ENCODE measurements at places on chromosomes 2 and 18. TPM values are rescaled to one million over a fixed set of nuclear protein-coding genes. Genes with fewer than 3 reads are reported as not detected.

DNA sequence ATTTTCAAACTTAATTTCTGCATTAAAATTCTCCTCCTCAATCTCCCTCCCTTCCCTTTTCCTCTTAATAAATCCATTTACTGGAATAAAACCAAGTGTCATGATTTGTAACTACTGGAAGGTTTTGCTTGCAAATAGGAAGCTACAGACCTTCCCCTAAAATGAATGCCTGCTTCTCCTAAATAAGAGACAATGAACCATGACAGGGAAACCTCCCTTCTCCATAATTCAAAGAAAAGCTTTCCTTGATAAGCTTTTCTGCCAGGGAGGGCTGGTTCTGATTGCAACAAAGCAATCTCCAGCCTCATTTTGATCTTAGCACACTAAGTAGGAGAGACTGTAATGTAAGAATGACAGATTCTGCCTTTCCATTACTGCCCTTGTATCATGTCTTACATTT, 111.0 kb upstream of the CDH20 start:
- no peak for DNase-seq

DNA sequence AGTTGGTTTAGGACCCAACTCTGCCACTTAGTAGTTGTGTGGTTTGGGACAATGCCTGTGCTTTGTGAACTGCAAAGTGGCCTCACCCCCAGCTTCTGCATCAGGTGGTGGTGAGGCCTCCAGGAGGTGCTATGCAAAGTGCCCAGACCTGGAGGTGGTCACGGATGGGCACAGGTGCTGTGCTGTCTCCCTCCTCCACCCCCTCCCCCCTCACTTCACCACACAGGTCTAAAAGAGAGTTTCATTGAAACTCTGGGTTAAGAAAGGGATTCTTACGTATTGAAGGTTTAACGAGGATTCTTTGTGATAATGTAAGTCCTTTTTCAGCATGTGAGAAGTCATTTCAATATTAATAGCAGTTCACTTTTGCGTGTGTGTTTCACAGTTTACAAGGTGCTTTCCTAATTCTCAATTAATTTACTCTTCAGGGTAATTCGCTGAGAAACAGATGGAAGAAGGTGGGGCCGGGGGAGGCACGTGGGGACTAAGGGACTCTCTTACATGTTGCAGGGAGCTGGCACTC, 369.9 kb downstream of the LPIN1 start:
- DNase-seq = no peak

DNA sequence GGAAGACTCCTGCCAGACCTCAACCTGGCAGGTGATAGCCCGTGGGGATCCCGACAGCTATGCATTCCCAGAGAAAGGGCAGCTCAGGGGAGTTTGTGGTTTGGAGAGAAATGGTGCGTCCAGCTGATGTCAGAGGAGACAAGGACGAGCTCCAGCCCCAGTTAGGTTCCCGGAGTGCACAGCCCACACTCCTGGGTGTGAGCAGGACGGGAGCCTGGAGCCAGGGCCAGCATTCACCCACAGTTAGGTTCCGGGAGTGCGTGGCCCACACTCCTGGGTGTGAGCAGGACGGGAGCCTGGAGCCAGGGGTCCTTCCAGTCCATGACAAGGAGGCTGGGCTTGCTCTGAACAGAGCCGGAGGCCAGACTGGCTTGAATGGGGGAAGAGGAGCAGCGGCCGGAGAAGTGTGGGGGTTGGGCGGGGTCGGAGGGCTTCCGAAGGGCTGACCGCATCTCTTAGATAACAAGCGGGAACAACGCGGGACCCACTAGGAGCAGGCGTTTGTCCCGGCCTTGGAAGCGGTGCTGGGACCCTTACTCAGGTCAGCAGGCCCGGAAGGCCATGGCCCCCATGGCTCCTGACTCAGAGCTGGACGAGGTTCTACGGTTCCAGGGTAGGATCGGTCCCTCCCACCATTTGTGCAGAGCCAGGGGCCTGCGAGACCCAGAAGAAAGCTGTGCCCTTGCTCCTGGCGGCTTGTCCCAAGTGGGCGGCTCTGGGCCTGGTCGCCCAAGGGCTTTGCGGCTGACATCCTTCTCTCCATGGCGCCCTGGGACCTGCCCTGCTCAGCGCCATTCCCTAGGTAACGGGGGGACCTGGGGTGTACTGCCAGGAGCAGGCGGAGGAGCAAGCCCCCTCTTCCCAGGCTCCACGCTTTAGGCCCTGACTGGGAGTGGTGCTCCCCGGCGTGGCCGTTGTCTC, 185.6 kb downstream of the RTP5 start:
- DNase-seq = no peak

WDCP gene
- 3.9 TPM for total RNA-seq

GRCh38 chr2:199223791-199224190, 233.9 kb downstream of the SATB2 start:
- DNase-seq = no peak

CYTIP gene
- 10.6 TPM for total RNA-seq

ANKRD29 gene
- total RNA-seq = 0.52 TPM

PLCD4 gene
- total RNA-seq = 0.52 TPM

DNA sequence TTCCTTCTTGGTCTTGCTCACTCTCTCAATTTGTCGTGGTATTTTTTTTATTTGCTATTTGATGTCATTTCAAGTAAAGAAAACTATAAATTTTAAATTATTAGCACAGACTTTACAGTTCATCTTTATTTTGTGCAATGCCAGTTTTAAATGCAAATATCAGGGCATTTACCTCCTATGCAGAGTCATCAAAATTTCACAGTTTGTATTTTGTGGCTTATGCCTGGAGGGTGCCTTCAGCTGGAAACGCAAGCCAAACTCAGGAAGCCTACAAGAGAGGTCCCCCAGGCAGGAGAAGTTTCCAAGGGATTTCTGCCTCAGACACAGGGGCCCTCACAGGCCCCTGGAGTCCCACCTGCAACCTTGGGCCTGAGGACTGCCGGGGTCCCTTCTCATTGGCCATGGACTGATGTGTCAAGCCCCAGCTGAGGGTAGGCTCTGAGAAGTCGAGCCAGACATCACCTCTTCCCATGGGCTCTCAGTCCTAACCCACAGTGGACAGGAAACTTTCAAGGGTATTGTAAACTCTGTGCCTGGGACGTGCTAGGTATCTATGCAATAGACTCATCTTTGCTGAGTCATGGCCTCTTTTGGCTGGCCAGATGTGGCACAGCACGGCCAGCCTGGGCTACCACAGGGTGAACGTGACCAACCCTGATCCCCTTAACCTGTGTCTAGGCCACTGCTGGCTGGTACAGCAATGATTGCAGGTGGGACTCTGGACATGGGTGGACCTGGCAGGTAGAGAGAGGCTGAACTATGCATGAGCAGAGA, 236.5 kb downstream of the CELF4 start:
- DNase-seq = no peak

DUSP19 gene
- total RNA-seq = 2.0 TPM

DNA sequence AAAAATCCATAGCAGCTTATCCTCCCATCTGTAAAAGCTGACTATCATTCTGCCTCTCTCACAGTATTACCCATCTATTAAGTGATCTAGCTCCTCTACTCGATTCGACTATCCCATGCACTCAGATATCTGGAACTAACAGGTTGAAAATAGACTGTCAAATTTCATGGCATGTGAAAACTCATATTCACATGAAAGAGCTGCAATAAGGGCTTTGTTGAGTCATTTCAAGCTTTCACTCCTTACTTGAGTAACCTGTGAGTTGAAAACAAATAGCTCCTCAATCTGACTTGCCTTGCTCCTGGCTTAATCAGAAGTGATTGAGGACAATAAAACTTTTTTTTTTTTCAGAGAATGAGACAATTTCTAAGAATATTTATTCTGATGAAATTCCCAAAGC, 192.4 kb upstream of the ERBB4 start:
- no peak for DNase-seq

- DNase-seq = no peak
Measured at GRCh38 chr2:149040451-149040850, 2.0 kb downstream of the LYPD6B start.

DNA sequence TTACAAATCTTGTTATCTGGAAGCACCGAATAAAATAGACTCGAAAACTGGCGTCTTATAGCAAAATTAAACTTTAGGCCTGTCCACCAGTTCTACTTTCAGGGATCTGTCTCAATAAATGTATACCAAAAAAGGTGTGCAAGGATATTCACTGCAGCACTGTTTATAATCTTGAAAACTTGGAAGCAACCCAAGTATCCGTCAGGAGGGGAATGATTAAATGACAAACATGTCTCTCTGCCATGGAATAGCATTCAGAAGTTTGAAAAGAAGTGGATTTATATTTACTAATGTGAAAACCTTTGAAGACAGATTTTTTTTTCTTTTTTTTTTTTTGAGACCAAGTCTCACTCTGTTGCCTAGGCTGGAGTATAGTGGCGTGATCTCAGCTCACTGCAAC, 32.3 kb upstream of the SATB2 start:
- DNase-seq = no peak

DNA sequence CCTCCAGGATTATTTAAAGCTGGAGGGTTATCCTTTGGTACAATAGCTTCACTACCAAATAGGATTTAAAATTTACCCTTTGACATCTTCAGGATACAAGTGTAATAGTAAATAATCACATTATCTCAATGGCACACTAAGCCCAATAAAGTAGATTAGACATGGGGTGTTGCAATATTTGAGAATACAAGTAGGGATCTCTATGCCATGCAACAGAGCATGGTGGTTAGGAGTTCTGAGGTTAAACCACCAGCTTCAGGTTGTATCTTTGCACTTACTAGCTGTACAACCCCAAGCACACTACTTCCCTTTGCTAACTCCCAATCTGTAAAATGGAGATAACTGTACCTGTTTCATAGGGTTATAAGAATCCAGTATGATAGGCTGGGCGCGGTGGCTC, 6.2 kb downstream of the MBD2 start:
- DNase-seq = no peak

DNA sequence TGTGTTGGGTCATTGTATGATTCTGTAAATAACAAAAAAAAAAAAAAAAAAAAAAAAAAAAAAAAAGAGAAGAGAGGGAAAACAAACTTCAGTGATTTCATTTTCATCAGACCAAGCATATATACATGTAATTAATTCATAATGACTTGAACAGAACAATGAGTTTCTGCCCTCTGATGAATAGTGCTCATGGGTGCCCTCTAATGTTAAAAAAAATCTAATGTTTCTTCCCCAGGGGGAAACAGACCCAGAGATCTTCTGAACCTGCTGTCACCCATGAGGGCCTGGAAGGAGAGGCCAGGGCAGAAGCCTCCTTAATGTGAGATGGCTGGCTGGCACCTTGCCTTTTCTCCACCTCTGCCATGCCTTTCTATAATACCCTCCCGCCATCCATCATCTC, 289.2 kb downstream of the ZNF521 start:
- DNase-seq = no peak

- no peak for DNase-seq
Measured at GRCh38 chr2:11750422-11750821, 4.0 kb downstream of the LPIN1 start.

DNA sequence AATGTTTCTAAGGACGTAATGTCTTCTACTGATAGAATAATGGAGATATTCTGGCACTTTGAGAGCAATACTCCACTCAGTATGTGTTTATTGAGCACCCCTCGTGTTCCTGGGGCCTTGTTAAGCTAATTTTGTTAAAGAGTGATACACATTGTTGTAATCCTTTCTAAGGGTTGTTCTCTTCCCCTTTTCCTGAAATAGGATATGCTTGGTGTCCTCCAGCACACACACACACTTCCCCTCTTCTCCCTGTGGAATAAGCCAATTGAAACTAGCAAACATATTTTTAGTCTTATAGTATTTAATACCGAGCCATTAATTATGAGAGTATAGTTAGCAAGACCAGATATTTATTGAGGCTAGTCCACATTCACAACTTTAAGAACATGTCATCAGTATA, 114.1 kb downstream of the CRIM1 start:
- no peak for DNase-seq

DNA sequence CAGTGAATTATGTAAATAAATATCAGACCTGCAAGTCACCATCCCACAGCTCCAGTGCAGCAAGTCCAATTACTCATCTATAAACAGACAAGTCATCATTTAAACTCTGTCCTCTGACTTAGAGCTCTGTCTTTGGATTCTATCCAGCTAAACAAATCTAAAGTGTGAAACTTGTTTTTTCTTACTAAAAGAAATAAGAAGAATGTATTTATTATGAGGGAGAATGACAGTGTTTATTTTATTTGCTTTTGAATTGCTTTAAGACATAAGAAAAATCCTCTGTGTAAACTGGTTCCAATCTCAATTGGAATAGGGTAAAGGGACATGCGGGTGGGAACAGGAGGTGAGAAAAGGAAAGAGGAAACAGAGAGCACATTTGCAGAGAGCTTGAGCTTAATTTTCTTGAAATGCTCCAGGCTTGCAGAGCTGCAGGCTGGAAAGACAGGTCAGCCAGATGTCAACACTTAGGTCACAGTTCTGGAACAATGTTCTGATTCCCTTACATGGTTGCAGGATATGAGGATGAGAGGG, 355.8 kb downstream of the MEIS1 start:
- no peak for DNase-seq

- no peak for DNase-seq
Measured at GRCh38 chr2:39603436-39603835, 62.3 kb upstream of the TMEM178A start.

All from body of pancreas (tissue), 4 donors.